ENCODE measurements at places on chromosomes 4 and X.

GRCh38 chr4:181810711-181811110 is 432.5 kb upstream of the TENM3 start:
- no peak for DNase-seq

GRCh38 chrX:93741811-93742210 is 67.8 kb downstream of the FAM133A start:
- no peak for DNase-seq

DNA sequence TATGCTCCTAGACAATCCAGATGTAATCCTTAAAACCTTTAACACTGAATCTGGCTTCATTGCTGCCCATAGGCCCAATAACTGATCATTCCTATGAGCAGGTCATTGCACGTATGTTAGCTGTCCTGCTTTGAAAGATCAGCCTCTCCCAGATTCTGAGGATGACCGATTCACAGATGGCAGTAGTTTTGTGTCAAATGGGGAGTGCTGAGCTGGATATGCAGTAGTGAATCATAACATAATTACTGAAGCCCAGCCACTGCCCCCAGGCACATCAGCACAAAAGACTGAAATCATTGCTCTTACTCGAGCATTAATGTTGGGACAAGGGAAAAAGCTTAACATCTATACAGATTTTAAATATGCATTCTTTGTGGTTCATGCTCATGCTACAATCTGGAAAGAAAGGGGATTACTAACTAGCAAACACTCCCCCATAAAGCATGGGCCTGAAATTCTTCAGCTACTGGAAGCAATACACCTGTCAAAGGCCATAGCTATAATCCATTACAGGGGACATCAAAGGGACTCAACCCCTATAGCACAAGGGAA is 16.4 kb upstream of the ZNF280C start:
- DNase-seq: no peak

- DNase-seq: no peak
Observed at GRCh38 chr4:152424396-152424795, 111.5 kb downstream of the FBXW7 start.

- no peak for DNase-seq
Observed at GRCh38 chrX:109187473-109188168, 294.3 kb downstream of the GUCY2F start.

GRCh38 chr4:83281307-83281706 is 3.3 kb downstream of the COQ2 start:
- DNase-seq: no peak

DNA sequence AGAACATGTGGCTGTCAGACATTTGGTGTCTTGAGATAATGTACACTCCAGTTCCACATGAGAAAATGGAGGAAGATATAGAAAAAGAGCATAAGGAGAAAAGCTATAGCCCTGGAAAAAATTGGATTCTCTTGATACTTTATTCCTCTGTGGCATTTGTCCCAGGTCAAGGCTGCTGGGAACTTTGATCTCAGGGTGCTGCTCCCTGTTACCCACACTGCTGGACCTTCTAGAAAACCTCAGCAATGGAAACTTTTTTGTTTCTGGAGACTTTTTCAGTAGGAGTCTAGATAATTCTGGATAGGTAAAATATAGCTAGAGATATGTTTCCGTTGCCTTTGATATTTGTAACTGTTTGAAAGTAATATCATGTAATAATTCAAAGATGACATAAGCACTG is 11.1 kb downstream of the ADH1C start:
- DNase-seq: no peak

GRCh38 chr4:184671101-184671500 is 21.6 kb downstream of the PRIMPOL start:
- no peak for DNase-seq
